ENCODE measurements at places on chromosomes 12 and 14.

GRCh38 chr12:132089407-132089910 lies 54.7 kb downstream of the DDX51 start:
- DNase-seq: no peak

GRCh38 chr12:111453071-111453989 lies 47.6 kb downstream of the SH2B3 start:
- DNase-seq: no peak

- DNase-seq: no peak
Measured at GRCh38 chr14:20578784-20579502, 8.9 kb downstream of the RNASE11 start.

DNA sequence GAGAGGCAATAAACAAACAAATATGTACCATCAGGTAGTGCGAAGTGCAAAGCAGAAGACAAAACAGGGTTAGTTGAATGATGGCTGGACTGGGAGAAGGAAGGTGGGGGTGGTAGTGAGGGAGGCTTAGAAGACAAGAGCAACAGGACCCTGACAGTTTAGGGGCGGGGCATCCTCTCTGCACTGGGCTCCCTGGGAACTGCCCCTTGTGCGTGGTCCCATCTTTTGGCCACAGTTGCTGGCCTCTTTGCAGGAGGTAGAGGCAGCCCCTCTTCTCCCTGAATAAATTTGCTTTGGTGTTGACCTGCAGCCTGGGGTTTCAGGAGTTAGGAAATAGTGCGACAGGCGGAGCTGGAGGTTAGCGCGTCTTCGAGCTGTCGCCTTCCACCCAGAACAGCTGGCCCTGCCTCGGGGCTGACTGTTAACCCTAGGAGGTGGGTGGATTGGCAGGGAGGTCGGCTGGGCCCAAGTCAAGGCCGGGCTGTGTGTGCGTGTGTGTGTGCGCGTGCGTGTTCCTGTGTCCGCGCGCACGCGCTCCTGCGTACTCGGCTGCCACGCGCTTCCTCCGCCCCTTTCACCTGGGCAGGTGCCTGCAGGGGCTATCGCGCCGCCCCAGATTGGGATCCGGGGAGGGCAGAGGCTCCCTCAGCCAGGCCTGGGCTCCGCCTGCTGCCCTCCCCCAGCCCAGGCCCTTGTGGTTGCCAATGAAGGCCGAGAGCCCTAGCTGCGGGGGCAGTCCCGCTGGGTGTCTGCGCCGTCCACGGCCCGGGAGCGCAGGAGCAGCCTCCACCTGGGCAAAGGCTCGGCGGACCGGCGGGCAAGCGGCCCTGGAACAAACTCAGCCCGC lies 180.8 kb downstream of the ADCK1 start:
- DNase-seq: no peak

- no peak for DNase-seq
Measured at GRCh38 chr12:30048371-30048770, 264.6 kb upstream of the TMTC1 start.

GRCh38 chr12:7951671-7952070 lies 15.7 kb upstream of the SLC2A3 start:
- DNase-seq: no peak

- no peak for DNase-seq
Measured at GRCh38 chr12:8513256-8513655, at the start of gene CLEC4D. Gene CLEC4D, plus strand, starts transcription at chr12:8513503. Its CDS starts 230 bp downstream, at chr12:8513733.

All from CD4-positive, alpha-beta T cell treated with Interleukin-12 subunit alpha and Interleukin-12 subunit beta, for 1 hour (primary cell).